ENCODE measurements at places on chromosomes 5 and 9. TPM values are rescaled to one million over a fixed set of nuclear protein-coding genes. Genes with fewer than 3 reads are reported as not detected.

ZNF883 gene
- 2.7 TPM for total RNA-seq

NMUR2 gene
- 0.10 TPM for total RNA-seq

TMEM174 gene
- total RNA-seq, result not detected

OR1L1 gene
- not detected for total RNA-seq

FAM221B gene
- not detected for total RNA-seq

LEAP2 gene
- total RNA-seq, result 0.79 TPM

PCDHA6 gene
- 0.30 TPM for total RNA-seq

SMIM33 gene
- not detected for total RNA-seq

CYFIP2 gene
- total RNA-seq, result 14.4 TPM

PCDHA4 gene
- 0.30 TPM for total RNA-seq

WNK2 gene
- 11.2 TPM for total RNA-seq

TLR4 gene
- total RNA-seq, result 14.2 TPM

WDR5 gene
- 12.9 TPM for total RNA-seq

PDE4D gene
- total RNA-seq, result 39.7 TPM

FASTKD3 gene
- 10.7 TPM for total RNA-seq

TTC23L gene
- total RNA-seq, result 0.79 TPM

BASP1 gene
- 36.1 TPM for total RNA-seq

TAS2R1 gene
- total RNA-seq, result not detected

AGXT2 gene
- not detected for total RNA-seq

NPR3 gene
- 33.7 TPM for total RNA-seq

Measured in skin of body (tissue), 3 donors.